ENCODE measurements at places on chromosomes 3 and 15. TPM values are rescaled to one million over a fixed set of nuclear protein-coding genes. Genes with fewer than 3 reads are reported as not detected.

DNA sequence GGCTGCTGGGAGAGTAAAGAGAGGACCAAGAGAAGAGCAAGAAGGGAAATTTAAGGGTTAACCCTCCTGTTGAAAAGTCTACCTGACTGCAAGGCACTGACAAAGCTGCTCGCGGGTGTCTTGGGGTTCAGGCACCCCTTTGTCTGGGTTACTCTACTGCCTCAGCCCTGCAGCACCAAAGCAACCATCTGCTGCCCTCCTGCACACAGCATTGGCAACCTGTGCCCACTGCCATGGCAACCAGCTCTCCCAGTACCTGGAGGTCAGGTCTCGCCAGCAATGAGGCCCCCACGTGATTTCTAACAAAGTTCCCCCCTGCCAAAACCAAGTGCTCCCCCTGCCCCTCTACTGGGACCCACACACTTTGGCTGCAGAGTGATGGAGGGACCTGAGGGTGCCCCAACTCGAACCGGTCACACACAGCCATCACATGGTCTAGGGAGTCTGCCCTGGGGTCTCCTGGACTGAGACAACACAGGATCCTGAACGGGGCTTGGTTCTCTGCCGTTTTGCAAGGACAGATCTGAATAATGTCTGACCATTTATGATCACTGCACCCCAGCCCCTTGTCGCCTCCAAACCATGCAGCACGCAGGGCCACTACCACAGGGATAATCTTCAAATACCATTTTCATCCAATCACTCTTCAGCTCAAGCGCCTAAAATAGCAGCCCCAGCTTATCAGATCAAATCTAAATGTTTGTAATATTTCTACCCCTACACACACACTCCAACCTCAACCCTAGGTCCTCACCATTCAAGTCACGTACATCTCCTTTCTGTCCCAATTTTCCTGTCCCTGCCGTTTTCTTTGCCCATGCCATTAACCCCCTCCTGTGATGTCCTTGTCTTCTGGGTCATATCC is 50.7 kb downstream of the ADCY5 start:
- DNase-seq, result no peak

EPB42 gene
- not detected for total RNA-seq

DNA sequence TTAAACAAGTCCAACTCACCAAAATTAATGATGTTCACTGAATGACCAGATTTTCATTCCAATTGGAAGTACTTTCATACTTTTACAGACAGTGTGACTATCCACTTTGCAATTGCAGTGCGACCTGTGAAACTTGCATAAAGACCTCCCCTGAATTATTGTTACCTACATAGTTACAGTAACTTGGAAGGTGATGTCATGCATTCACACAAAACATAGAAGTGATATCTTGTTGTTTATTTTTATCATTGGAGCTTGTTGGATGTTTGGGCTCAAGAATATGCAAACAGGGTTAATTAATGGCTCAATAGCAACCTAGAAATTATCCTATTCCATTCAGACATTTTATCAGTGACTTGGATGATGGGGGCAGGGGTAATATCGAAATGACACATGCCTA is 470.9 kb downstream of the MECOM start:
- DNase-seq, result no peak

GRCh38 chr3:73801444-73801843 is 176.7 kb upstream of the PDZRN3 start:
- no peak for DNase-seq

KBTBD13 gene
- not detected for total RNA-seq

DNA sequence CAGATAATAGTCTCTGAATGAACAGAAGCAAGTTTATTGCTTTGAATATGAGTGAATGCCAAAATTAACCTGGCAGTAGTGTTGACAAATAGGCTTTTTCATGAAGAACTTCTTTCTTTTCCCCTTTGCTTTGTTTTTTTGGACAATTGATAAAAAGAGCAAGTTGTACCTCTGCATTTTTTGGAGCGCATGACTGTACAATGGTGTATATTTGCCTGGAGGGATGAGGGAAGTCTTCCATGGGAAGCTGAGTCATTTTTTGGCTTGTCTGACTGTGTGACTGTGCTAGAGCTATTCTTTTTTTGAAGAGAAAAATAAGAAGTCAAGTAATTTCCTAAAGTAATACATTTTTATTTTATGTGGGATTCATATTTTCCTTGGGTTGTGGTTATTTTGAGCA is 186.9 kb downstream of the KLHL25 start:
- DNase-seq, result no peak

GRCh38 chr3:124611520-124611919 is 118.7 kb upstream of the UMPS start:
- no peak for DNase-seq

IGSF10 gene
- 30.9 TPM for total RNA-seq

DNA sequence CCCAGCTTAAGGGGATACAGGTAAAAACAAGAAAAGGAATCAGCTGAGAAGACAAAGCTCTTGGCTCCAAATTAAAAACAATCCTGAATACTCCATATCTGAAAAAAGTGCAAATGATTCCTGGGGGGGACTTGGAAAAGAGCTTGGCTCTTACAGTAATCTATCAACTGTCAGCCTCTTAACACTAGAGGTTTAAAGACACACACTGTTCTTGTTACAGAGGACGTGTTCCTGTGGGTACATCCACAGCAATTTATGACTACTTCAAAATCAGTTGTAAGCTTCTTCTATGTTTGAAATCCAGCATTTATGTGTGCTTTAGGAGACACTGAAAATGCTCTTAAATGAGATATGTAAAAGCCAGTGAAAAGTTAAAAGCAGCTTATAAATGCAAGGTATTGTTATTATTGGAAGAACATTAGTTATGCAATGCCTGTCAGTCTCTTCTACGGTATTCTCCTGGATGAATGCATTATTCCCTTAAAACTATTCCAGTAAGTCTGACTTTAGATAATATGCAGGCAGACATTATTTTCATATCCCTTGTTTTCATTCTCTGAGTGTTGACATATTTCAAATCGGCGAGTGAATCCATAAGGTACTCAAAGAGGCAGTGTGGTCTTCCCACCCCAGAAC is 408.4 kb upstream of the ADAMTS9 start:
- no peak for DNase-seq

- no peak for DNase-seq
These were observed 3.7 kb downstream of the FAM162A start for GRCh38 chr3:122387709-122388108.

DNA sequence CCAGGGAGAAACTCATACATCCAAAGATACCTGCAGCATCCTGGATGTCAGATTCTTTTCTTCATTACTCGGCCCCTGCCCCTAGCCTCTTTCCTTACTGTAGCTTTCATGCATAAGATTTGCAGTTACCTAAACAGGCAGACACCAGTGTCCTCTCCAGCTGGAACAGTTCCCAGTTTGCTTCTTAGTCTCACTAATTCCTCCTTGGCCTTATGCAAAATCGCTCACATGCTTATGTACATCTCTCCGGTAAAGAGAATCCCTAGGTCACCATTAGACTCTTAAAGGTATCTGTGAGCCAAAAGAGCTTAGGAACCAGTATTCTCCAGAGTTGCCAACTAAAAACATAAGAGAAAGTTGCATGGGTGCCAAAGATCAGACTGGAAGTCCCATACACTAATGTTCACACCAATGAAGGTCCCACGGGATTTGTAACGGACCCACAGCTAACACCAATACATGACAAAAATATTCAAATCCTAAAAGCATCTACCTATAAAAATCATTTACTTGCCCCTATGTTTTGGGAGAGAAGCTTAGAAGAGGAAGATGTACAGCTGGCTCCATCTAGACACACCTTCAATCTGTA is 66.6 kb downstream of the CBLB start:
- DNase-seq, result no peak

MASP1 gene
- total RNA-seq, result 4.3 TPM

DNA sequence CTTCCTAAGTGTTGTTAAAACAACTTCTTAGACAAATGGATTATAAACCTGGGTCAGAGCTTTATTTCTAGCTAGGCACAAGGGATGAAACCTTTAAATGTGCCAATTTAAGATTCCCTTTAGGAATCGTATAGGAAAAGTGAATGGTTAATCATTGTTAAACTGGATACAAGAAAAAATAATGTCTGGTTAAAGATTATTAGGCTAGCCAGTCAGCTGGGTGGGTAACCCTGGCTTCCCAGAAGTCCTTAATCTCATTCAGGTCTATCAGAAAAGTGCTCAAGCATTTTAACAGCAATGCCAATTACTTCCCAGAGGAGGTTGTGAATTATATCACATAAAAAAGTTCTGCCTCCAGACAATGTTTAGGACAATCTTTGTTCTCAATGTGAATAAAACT is 37.6 kb downstream of the NANOGP8 start:
- DNase-seq, result no peak

- DNase-seq, result peak; percentile 58
These were observed 587 bp upstream of the TNK2 start for GRCh38 chr3:195908694-195909581.

DNA sequence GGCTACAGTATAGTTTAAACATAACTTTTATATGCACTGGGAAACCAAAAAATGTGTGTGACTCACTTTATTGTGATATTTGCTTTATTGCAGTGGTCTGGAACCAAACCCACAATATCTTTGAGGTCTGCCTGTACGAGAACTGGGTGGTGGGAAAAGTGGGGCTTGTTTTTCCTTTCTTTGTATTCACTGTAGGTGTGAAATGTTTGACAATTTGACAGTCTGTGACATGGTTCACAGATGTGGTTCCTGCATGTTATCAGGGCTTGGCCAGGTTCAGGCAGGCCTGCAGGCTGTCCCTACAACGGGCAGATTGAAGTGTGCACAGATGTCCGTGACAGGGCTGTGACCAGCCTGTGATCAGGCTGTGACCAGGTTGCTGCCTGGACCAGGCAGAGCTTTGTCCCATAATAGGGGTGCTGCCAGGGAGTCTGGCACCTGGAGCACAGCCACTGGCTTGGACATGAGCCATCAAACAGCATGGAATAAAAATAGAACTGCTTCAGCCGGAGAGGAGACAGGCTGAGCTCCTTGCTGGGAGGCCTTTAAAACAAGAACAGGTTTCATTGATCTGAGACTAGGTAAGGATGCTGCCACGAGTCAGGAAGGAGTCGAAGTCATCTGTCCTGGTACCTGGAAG is 61.0 kb downstream of the KLF13 start:
- DNase-seq, result no peak

GUCA1C gene
- total RNA-seq, result not detected

DNA sequence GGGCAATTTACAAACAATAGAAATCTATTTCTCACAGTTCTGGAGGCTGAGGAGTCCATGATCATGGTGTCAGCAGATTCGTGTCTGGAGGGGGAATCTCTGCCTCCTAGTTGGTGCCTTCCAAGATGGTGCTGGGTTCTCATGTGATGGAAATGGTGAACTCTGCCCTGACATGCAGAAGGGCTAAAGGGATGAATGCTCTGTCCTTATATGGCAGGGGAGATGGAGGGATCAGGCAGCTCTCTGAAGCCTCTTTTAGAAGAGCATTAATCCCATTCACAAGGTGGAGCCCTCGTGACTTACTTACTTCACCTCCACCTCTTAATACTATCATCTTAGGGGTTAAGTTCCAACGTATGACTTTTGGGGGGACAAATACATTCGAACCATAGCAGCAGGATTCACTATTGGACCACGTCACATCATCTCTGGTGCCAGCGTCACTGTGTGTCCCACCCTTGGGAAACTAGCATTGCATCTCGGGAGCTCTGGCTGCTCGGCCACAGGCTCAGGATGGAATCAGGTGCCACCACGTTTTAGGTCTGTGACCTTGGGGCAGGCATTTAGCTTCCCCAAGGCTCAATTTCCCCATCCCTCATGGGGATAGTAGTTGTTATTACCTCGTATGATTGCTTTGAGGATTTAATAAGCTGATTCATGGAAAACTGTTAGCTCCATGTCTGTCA is 53.0 kb downstream of the SV2B start:
- DNase-seq, result no peak

- no peak for DNase-seq
These were observed 8.6 kb upstream of the MAP2K5 start for GRCh38 chr15:67533873-67534272.

- no peak for DNase-seq
These were observed 16.4 kb upstream of the ANXA2 start for GRCh38 chr15:60414016-60414682.

DNA sequence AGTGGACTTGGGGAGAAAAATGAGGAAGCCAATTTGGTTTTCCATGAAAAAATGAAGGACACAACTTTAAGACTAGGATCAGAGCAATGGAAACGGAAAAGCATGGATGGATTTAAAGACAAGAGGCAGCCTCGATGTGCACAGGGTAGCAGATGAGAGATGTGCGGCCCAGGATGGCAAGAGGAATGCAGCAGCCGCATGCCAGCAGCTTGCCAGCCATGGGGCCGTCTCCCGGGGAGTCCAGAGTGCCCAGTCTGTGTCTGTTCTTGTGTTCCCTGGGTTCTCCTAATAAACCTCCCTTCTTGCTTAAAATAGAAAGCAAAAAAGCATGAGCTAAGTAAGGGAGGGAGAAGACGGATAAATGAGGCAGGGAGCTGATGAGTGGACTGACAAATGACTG is 68.0 kb upstream of the IQSEC1 start:
- DNase-seq, result no peak

- DNase-seq, result no peak
These were observed 34.0 kb upstream of the ARPIN start for GRCh38 chr15:89946681-89947299.

- DNase-seq, result no peak
These were observed 22.1 kb upstream of the PRR23E start for GRCh38 chr3:127170814-127171213.

DNA sequence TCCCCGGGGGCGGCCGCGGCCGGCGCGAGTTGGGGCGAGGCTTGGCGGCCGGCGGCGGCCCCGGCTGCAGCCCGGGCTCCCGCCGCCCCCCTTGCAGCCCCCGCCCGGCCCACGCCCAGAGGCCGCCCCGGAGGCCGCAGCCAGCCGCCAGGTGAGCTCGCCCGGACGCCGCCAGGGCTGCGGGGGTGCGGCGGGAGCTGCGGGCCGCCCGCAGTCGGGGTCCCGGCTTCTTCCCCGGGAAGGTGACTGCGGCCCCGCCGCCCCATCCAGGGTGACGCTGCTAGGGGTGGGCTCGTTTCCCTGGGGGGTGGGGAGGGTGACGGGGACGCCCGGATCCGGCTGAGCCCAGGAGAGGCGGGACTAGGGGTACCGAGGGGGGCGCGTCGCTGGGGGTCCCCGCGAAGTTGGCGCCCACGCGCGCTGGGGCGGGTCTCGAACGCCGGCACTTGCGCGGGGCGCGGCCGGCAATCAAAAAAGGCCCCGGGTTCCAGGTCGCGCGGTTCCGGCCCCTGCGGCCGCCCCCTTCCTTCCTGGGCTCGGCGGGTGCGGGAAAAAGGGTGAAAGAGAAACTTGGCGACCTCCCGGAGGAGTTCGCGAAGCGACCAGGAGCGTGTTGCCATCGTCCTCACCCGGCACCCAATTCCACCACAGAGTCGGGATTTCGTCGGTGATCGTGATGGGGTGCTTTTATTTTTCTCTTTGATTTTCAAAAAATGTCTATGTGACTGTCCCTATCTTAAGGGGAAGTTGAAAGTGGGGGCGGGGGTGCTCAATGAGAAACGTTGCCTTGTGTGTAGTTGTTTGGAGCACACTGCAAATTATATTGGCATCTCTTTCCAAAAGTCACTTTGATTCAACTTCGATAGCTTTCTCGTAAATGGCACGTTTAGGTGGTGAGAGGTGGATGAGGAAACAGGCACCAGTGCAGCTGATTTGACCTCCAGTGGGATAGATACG is 619 bp downstream of the ATXN7 start:
- DNase-seq, result peak; percentile 63

NPAP1 gene
- 0.12 TPM for total RNA-seq
